ENCODE measurements at places on chromosomes 7 and 10.

DNA sequence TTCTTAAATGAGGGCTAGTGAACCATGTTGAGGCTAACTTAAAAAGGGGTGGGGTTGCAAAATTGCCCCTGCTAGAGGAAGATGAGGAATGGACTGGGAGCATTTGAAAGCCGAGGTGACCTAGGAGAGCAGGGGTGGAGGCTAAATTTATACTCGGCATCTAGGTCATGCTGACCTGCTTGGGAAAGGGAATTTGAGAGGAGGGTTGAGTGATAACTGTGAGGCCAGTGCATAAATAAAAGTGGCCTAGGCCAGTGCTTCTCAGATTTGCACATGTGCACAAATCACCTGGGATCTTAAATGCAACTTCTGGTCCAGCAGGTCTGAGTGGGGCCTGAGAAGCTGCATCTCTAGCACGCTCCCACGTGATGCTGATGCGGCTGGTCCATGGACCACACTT is 70.4 kb downstream of the CDK1 start:
- no peak for DNase-seq

DNA sequence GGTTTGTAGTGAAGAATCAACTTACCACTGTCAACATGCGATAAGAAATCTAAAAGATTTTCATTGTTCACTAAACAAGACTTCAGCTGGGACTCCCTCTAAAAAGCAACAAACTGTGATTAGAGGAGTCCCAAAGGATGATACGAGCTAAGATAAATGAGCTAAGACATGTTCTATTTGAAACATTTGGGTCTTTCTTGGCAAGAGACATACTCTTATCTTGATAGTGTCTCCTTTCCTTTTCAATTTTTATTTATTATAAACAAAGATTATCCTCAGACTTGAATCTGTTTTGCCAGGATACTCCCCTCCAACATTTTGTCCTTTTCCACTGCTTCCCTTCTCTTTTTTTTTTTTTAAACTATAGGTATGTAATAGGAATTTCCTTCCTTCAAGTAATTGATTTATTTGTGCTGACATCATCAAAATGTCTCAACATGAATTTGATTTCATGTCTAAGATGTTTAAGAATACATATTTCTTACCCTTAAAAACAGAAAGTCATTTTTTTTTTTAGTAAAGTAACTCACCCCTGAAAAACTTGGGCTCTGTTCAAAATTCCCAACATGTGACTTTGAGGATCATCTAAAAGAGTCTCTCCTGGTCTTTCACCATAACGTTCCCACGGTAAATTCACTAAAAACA is 158.4 kb upstream of the NRP1 start:
- no peak for DNase-seq

GRCh38 chr10:38054361-38054797 is 39.8 kb upstream of the ZNF37A start:
- DNase-seq: no peak

GRCh38 chr10:89266721-89267453 is 15.3 kb upstream of the LIPA start:
- no peak for DNase-seq

- DNase-seq: no peak
These were observed 283.7 kb downstream of the BMPER start for GRCh38 chr7:34189031-34189430.

DNA sequence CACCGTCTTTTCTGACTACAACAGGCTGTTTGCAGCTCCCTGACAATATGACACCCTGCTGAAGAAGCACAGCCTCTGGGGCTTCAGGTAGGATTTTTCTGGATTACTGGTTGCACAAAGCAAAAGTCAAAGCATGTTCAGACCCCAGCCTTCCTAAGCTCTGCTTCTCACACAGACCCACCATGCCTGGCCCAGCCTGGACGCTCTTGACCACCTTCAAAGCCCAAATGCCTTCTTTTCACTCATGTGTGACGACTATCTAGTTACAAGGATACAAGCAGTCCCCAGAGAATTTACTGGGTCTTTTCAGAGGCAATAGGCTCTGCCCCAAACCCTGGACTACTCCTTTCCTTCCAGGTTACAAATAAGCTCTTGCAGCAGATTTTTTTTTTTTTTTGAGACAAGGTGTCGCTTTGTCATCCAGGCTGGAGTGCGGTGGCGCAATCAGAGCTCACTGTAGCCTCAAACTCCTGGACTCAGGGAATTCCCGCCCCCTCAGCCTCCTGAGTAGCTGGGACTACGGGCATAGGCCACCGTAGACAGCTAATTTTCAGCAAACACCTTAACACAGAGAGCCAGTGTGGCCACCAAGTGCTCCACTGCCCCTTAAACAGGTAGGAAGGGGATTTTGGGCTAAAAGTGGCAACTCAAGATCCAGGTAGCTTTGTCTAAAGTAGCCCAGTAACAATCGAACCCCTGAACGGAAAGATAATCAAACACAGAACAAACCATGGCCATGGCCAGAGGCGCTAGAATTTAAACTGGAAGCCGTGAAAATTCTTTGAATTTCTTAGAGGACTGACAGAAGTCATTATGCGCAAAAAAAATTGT is 16.2 kb downstream of the SVIL start:
- no peak for DNase-seq

DNA sequence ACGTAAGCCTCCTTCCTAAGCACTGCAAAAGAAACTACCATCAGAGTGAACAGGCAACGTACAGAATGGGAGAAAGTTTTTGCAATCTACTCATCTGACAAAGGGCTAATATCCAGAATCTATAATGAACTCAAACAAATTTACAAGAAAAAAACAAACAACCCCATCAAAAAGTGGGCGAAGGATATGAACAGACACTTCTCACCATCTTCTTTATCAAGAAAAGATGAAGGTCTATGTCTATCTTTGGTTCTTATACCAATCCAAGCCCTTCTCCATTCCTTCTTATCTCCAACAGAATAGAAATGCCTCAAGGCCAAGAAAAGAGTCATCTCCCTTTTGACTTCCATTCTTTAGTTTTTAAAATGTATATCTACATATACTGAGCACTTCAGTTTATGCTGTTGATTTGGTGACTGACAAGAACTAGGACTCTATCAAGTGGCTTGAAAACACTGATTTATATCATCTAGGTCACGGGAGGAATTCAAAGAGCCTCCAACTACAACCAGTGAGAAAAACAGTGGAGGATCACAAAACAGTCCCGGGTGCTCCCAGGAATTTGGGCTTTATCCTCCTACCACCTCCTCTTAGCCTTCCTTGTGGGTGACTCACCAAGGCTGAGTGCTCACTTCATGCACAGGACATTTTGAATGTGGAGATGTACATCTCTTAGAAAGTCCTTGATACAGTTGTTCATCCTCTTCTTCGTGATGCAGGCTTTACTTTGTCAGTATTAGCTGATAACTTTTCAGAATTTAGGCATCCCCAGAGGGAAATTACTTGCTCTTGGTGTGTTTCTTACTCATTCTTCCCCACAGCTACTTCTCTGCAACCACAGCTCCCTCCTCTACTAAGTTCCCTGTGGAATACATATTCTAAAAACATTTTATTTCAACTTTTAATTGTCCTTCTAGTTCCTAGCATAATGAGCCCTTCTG is 15.4 kb downstream of the TAS2R41 start:
- DNase-seq: no peak

GRCh38 chr10:103139803-103140202 is 53.3 kb downstream of the NT5C2 start:
- no peak for DNase-seq

- peak; percentile 41 for DNase-seq
These were observed 4.5 kb downstream of the ZKSCAN1 start for GRCh38 chr7:100019908-100020307.

- no peak for DNase-seq
These were observed 445.2 kb upstream of the FZD8 start for GRCh38 chr10:36087006-36088005.

- no peak for DNase-seq
These were observed 1.5 kb downstream of the PSMC2 start for GRCh38 chr7:103348959-103349358.

DNA sequence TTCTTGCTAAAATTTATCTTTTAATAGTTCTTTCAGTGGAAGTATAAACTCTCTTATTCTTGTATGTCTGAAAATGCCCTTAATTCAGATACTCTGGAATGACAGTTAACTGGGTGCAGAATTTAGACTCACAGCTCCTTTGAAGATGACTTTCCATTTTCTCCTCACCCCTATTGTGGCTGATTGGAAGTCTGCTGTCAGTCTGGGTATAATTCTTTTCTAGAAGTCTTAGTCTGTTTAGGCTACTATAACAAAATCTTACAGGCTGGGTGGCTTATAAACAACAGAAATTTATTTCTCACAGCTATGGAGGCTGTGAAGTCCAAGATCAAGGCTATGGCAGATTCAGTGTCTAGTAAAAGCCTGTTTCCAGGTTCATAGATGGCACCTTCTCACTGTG is 145.2 kb upstream of the GDF10 start:
- no peak for DNase-seq

DNA sequence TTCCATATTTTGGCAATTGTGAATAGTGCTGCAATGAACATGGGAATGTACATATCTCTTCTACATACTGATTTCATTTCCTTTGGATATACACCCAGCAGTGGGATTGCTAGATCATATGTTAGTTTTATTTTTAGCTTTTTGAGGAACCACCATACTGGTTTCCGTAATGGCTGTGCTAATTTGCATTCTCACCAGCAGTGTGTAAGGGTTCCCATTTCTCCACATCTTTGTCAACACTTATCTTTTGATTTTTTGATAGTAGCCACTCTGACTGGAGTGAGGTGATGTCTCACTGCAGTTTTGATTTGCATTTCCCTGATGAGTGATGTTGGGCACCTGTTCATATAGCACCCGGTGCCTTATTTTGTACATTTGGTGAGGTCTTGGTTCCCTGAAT is 519.6 kb downstream of the REEP3 start:
- no peak for DNase-seq

DNA sequence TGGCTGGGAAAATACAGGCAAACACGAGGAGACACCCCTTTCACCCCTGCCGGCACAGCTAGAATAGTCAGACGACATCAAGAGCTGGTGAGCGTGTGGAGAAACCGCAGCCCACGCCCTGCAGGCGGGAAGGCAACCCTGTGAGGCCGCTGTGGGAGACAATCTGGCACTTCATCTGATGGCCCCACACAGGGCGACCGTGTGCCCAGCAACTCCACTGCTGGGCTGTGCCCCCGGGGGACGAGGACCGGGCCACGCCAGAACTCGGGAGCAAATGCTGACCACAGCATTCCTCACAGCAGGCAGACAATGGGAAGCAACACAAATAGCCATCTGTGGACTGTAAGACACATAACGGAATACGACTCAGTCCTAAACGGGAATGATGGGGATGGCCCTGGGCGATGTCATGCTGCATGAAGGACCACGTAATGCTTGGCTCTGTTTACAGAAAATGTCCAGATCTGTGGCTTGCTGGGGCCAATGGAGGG is 58.9 kb downstream of the CFAP46 start:
- no peak for DNase-seq

DNA sequence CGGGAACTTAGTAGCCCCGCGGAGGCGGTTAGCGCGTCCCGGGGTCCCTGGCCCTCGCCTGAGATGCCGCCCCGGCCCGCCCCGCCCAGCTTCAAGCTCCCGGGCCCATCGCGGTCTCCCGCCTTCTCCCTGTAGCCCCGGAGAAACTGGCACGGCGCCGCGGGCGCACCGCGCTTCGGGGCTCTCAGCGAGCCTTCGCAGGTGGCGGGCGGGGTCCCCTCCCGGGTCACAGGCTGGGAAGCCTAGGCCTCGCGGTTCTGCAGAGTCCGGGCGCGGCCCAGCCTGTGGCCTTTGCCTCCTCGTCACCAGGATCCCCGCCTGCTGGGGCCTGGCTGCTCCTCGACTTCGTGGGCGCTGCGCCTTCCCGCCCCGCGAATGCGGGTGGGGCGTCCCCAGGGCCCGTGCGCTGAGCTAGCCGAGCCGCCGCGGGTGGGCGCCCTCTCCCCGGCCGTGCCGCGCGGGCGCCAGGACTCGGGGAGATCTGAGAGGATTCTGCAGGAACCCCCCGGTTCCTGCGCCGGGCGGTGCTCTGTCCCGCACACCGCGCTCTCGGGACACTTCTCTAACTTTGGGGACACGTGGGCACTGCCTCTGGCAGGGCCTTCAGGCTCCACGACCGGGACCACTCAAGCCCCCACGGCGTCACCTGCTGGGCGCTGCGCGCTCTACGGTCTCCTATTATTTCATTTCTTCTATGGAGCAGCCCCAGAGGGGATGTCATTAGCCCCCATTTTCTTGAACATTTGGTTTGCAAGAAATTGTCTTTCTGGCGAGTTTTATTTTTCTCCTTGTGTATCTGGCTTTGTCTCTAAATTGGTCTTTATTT is 682 bp upstream of the RGS10 start:
- DNase-seq: no peak

GRCh38 chr7:131067220-131067619 is 260.5 kb upstream of the MKLN1 start:
- DNase-seq: no peak

DNA sequence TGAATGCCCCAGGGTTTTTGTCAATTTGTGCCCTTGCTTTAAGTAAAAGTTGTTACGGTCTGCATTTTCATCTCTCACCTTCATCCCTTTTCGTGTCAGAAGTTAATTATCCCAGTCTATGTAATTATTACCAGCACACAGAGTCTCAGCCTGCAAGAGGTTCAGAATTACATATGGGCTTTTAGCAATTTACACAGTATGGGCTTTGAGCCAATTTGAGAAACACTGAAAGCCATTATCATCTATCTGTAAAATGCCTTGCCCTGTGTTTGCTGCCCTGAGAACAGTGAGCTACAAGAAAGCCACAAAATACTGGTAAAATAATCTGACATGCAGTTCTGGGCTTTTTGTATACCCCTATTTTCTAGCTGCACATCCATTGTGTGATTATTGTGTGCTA is 125.6 kb upstream of the STEAP4 start:
- no peak for DNase-seq

- DNase-seq: no peak
These were observed 17.0 kb downstream of the ITIH5 start for GRCh38 chr10:7649673-7650300.

DNA sequence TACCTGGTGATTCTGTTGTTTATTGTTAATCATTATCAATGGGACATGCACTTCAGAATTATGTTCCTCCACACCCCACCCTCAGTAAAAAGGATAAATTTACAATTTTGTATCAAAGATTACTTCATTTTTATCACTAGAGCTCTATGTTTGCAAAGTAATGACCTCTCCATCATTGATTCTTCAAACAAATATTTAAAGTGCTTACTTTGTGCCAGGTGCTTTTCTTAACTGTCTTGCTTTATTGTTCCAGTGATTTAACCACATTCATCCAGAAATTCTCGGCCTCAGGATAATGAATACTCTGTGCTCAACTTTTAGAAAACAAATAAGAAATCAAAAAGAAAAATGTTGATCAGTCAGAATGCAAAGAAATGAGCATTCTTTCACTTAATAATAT is 144.9 kb upstream of the FOXP2 start:
- DNase-seq: no peak

GRCh38 chr7:151776446-151776845 is 100.5 kb downstream of the PRKAG2 start:
- no peak for DNase-seq

DNA sequence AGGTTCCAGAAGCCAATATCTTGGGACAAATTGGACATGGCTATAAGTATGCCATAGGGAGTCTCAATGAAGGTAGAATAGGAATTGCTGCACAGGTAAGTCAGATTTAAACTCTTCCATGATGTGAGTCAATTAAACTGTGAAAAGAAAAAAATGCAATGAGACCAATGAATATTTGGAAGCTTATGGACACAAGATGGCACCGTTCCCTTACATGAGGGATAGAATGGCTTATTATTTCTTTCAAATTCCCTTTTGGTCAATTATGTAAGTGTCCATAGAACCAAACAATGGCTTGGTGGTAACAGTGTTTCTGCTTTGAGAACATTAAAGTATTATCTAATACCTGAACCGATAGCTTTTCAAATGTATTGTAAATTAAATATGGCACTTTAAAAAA is 35.6 kb downstream of the ACADSB start:
- no peak for DNase-seq
